NCI-H1105 (cell line): ENCODE measurements at places on chromosomes 12 and 14.

DNA sequence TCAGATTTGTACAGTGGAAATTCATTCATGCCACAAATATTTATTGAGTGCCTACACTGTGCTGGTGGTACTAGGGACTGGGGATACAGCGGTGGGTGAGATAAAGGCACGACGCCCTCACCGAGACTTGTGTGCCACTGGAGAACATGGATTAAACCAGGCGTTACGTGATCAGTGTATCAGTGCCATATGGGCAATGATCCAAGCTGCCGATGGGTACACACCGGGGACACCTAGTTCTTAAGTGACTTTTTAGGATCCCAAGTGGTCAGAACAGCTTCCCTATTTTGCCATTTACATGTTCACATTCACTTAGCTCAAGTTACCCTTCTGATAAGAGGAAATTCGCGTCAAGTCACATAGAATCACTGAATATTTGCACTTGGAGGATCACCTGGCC is 236.7 kb downstream of the CACNA1C start:
- no peak for DNase-seq

- no peak for DNase-seq
Observed at GRCh38 chr14:39109893-39110715, 4.0 kb upstream of the GEMIN2 start.

DNA sequence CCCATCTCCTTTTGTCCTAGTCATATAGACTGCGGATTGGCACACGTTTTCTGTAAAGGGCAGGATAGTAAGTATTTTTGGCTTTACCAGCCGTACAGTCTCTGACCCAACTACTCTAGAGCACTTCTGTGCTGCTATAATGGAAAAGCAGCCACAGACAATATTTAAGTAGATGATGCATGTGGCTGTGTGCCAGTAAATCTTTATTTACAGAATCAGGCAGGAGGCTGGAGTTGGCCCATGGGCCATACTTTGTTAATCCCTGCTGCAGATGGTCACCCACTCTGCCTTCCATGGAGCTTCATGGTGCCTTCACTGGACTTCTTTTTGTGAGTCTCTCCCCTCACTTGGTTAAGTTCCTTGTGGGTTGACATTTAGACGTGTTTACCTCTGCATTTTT is 584.5 kb upstream of the TBX3 start:
- DNase-seq: peak; percentile 26

GRCh38 chr14:83913476-83913875 is 1616.5 kb upstream of the FLRT2 start:
- no peak for DNase-seq

- no peak for DNase-seq
Observed at GRCh38 chr14:69581316-69581935, 6.8 kb upstream of the CCDC177 start.
